AG04450 (cell line): ENCODE measurements at places on chromosomes 2 and 18. TPM values are rescaled to one million over a fixed set of nuclear protein-coding genes. Genes with fewer than 3 reads are reported as not detected.

DNA sequence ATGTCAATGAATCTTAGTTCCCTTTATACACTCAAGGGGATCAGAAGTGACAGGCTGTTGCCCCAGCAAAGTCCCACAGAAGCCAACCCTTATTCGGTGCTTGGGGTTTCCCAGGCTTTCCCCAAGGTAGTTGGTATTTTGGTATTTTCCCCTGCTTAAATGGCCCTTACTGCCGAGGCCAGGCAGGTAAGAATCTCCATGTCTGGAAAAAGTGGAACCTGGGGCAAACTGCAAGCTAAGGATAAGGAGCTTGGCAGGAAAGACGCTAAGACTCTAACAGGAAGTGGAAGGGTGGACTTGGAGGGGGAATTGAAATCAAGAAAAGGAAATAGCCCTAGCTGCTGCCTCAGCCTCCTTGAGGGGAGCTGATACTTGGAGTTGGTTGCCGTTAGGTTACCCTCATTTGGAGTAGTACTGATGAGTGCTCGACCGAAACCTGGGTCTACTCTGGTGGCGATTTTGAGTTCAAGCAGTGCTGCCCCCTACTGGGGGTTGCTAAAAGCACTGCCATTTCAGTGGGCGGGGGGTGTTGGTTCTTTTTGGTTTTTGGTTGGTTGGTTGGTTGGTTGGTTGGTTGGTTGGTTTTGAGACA lies 3.3 kb upstream of the GPBAR1 start:
- DNase-seq: no peak

- no peak for DNase-seq
Measured at GRCh38 chr2:134194519-134194918, 59.4 kb upstream of the MGAT5 start.

DNA sequence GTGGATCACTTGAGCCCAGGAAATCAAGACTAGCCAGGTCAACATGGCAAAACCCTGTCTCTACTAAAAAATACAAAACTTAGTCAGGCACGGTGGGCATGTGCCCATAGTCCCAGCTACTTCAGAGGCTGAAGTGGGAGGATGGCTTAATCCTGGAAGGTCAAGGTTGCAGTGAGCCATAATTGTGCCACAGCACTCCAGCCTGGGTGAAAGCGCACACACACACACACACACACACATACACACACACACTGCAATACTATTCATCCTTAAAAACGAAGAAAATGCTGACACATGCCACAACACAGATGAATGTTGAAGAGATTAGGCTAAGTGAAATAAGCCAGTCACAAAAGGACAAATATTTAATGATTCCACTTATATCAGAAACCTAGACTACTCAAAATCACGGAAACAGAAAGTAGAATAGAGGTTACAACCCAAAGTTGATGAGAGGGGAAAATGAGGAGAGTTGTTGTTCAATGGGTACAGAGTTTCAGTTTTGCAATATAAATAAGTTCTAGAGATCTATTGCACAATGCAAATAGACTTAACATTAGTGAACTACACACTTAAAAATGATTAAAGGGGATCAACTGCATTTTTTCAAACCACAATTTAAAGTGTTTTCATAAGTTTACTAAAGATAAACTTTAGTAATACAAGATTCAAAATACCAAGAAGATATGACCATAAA lies 114.5 kb downstream of the USP34 start:
- no peak for DNase-seq

- no peak for DNase-seq
Measured at GRCh38 chr2:144146876-144147275, 373.0 kb downstream of the ZEB2 start.

DNA sequence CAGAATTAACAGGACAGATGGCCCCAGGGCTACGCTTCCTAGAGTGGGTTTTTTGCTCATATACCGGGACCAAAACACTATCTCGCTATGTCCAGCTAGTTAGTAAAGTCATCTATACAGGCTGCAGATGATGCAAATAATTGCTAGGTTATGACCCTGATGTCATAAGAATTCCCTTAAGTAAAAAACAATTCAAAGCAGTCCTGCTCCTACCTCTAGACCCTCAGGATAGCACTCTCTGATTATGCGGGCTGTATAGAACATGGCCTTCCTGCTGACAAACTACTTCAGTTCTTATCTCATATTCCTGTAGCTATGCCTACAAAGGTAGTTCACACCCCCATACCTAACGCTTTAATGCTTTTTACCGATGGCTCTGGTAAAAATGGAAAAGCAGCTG lies 13.2 kb downstream of the DYNAP start:
- DNase-seq: no peak

- no peak for DNase-seq
Measured at GRCh38 chr2:234218266-234219045, 168.0 kb downstream of the SPP2 start.

DNA sequence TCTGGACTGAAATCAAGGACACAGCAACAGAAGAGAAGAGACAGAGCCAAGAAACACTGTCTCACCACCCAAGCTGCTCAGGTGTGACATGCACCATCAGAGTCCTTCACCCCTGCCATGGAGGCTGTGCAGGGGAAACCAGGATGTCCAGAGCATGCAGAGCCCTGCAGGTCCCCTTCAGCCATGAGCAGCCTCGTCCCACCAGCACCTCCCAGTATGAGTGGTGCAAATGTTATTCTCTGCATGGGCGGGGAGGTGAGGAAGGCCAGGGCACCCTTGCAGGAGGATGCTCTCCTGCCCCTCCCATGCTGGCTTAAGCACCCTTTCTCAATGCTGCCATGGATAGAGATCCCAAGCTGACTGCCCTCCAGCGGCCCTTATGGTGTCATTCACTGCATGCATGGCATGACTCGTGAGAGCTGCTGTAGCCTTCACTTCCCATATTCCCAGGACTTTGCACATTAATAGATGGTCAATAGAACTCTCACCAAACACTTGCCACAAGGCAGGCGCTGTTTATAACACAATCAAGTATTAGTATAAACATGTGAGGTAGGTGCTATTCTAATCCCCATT lies 171.0 kb downstream of the ANAPC1 start:
- DNase-seq: no peak

DNA sequence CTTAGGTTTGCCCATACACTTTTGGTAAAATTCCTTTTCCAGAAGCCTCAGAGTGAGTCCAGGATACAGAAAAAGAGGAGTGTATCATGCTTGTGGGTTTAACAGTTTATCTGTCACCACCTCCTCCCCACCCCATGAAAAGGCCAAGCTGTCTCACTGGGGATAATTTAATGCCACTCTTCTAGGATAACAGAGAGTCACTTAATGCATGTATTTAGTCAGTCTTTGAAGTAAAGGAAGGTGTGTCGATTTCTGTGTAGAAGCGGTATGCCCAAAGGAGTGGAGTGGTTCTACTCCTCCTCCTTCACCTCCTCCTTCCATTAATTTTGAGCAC lies 116.4 kb downstream of the QPCT start:
- DNase-seq: no peak

DNA sequence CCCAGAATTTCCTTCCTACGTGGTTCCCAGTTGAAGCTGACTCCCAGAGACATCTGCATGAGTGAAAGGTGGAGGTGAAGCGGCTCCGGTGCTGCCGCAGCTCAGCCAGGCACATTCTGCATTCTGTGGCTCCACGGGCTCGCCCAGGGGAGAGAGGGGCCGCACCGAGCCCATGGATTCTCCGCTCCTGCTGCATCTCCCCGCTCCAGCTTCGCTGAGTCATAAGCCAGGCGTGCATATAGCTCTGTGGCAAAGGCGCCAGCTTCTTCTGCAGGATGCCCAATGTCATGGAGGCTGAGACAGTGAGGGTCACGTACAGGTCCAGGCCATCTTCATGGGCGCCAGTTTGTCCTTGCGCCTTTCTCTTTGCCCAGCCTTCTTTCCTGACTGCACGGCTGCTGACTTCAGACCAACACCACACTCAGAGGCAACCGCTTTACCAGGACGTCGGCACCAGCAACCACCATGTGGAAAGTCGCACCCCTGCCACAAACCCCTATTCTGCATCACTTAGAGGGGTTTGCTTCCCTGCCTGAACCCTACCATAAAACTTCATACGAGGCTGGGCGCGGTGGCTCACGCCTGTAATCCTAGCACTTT lies 215.7 kb downstream of the MGAT5 start:
- no peak for DNase-seq

DNA sequence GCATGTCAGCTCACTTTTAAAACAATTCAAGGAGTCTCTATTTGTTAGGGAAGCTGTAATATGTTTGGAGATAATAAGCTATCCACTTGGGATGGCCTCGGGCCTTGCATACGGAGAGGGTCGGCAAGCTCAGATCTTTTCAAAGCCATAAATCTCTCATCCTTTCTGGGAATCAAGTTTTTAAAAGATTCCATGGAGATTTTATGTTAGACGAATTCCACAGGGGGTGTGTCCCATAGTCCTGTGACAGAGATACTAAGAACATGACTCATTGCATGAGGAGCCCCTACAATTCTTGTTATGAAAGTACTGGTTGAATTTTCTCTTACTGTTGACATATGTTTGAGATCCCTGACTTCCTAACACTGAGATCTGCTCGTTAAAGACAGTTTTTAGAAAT lies 108.7 kb downstream of the FEZ2 start:
- DNase-seq: no peak

- DNase-seq: peak; percentile 63
Measured at GRCh38 chr2:67917332-67918054, 145.3 kb downstream of the C1D start.

GRCh38 chr2:158211502-158211901 lies 109.8 kb downstream of the UPP2 start:
- DNase-seq: no peak

GRCh38 chr2:181058378-181059269 lies 78.2 kb downstream of the UBE2E3 start:
- no peak for DNase-seq

- DNase-seq: no peak
Measured at GRCh38 chr2:24617424-24617823, 126.4 kb downstream of the NCOA1 start.

DNA sequence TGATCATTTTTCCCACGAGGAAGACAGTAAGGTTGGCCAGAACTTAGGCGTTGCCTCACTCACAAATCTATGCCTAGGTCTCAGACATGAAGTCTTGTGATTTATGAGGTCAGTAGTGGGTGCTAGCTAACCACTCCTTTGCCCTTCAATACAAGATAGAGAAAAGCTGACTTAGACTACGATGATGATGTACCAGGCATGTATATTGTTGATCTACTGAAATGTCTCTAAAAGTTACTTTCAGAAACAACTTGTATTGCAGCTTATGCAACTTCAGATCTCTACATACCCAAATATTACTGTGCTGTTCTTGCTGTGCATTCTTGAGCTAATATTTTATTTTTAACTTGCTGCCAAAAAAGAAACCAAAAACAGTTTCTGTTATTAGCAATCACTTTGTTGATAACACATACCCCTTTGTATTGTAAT lies 30.6 kb downstream of the MAPRE2 start:
- no peak for DNase-seq

- DNase-seq: no peak
Measured at GRCh38 chr18:12843420-12844350, 40.4 kb downstream of the PTPN2 start.

DNA sequence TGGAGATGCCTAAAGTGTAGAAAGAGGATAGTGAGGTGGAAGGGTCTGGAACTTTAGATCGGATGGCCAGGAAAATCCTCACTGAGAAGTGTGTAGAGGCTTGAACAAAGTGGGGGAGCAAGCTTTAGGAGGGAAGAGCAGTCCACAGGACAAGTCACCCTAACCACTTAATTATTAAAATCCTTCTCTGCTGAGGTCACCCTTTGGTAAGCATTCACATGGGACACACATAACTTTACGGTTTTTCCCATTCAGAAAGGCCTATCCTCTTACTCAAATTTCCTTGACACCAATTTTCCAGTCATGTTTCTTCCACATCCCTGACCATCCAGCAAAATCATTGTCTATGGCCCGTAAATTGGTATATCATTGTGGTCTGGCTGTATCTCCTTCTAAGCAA lies 31.0 kb upstream of the ZEB2 start:
- DNase-seq: no peak

DNA sequence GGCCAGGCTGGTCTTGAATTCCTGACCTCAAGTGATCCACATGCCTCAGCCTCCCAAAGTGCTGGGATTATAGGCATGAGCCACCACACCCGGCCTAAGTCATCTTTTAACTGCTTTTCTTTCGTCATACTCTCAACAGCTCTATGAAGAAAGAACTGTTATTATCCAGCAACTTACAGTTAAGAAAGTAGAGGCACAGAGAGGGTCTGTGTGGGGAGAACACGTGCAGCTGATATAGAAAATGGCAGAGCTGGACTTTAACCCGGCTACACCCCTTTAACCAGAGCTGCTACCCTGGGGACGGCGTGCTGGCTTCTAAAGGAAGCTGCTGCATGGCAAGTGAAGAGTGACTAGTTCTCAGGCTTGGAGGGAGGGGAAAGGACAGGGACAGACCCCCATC lies 25.5 kb downstream of the IGFBP2 start:
- no peak for DNase-seq

GRCh38 chr18:71238974-71239624 lies 950.3 kb downstream of the SOCS6 start:
- no peak for DNase-seq

DNA sequence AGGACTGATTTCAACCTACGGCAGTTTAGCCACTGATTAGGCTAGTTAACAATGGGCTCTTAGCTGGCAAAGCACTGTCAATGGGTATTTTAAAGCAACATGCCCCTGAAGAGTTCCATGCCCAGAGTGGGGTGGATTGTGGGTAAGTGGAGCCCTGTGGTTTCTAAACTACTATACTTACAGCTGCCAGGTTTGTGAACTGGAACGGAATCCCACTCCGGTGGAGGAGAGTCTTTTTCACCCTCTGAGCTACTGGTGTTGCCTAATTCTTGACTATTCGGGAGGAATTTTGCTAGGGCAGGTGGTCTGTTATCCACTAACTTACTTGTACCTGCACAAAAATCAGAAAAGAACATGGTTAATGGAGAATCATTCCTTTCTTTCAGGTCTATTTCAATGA lies 52.6 kb downstream of the ZAP70 start:
- no peak for DNase-seq

DNA sequence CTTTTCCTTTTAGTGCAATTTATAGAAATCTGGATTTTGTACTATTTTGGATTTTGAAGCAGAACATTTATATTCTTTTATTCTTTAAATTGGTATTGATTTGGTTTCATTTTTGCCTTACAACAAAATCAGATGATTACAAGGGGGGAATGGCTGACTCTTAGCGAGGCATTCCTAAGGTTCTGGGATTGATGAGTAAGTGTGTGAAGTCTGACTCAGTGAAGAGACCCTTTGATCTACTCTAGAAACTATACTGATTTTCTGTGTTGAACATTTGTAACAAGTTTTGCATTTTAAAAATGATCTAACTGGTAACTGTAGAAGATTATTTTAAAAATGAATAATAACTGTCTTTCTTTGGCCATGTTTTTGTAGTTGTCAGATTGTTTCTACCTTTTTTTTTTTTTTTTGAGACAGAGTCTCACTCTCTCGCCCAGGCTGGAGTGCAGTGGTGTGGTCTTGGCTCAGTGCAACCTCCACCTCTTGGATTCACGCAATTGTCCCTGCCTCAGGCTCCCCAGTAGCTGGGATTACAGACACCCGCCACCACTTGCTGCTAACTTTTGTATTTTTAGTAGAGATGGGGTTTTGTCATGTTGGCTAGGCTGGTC lies 48.7 kb downstream of the TTC39C start:
- peak; percentile 23 for DNase-seq

The SERPINB3 gene
- polyA plus RNA-seq: not detected in 2 replicates

The REG3A gene
- not detected in 2 replicates for polyA plus RNA-seq

The RAB6D gene
- polyA plus RNA-seq: 0.04 and 0.09 TPM in 2 replicates

The ADGRF3 gene
- 0.02 TPM in 1 of 2 replicates, not detected in the other for polyA plus RNA-seq

The MAPRE3 gene
- polyA plus RNA-seq: 16.4 and 16.8 TPM in 2 replicates

The ZNF396 gene
- polyA plus RNA-seq: 0.78 and 1.1 TPM in 2 replicates

The COLEC11 gene
- polyA plus RNA-seq: 0.68 and 0.73 TPM in 2 replicates

The TPGS2 gene
- polyA plus RNA-seq: 295 and 302 TPM in 2 replicates

The TLK1 gene
- 22.2 and 28.3 TPM in 2 replicates for polyA plus RNA-seq
